NCI-H2107 (cell line): ENCODE measurements at places on chromosomes 2 and 18.
A peak's percentile ranks its signal among the peaks of the same experiment; 100 is the strongest.

GRCh38 chr18:49910986-49911385 lies 97.7 kb upstream of the ACAA2 start:
- no peak for DNase-seq

- no peak for DNase-seq
Measured at GRCh38 chr2:40173276-40173675, 278.6 kb downstream of the SLC8A1 start.

DNA sequence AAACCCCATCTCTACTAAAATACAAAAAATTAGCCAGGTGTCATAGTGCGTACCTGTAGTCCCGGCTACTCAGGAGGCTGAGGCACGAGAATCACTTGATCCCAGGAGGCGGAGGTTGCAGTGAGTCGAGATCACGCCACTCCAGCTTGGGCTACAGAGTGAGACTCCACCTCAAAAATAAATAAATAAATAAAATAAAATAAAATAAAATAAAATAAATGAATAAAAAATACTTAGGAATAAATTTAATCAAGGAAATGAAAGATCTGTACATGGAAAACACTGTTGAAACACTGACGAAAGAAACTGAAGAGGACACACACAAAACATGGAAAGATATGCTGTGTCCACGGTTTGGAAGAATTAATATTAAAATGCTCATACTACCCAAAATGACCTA lies 56.5 kb upstream of the ASPRV1 start:
- no peak for DNase-seq

- DNase-seq: no peak
Measured at GRCh38 chr2:121480826-121481225, 49.9 kb upstream of the RNU4ATAC start.

DNA sequence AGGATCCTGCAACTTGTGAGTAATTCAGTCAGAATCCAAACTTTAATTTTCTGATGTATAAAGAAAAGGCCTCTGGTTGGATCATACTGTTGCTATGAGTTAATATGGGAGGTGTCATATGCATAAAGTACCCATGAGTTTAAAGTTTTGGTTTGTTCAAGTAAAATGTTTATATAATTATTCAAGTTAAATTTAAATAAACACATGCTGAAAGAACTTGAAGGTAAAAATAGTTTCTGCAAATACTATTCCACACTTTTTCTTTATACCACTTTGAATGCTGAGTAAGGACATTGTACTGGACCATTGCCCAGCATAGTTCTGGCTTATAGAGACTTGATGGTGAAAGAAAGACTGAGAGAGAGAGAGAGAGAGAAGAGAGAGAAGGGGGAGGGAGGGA lies 30.7 kb downstream of the PKP4 start:
- DNase-seq: no peak

- no peak for DNase-seq
Measured at GRCh38 chr2:130351711-130352110, 4.1 kb upstream of the PTPN18 start.

- no peak for DNase-seq
Measured at GRCh38 chr2:133026536-133027177, 356.7 kb upstream of the LYPD1 start.

DNA sequence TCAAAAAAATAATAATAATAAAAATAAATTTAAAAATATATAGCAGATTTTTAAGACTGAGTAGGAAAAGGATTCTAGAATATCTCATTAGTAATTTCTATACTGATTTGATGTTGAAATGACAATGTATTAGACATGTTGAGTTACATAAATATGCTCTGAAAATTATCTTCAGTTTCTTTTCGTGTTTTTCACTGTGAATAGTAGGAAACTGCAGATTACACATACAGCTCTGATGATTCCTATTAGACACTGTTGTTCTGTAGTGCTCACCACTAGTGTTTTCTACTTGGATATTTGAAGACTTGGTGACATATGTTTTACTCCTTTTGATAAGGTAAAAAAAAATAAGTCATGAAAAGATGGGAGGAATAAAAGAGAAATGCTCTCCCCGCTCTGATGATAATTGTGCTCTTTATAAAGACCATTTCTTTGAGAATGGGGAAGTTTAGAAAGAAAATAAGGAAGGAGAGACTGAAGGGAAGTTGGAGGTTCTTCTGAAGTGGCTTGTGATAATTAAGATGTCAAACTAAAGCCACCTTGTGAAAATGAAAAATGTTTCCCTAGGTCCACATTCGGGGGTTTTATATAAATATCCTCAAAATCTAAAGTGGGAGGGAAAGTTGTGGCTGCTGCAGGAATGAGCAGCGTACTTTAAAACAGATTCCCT lies 52.9 kb downstream of the SLC9A2 start:
- DNase-seq: no peak

GRCh38 chr2:73972846-73973245 lies 11.9 kb upstream of the TET3 start:
- no peak for DNase-seq

GRCh38 chr2:158955842-158956365 lies 12.5 kb upstream of the TANC1 start:
- DNase-seq: no peak

- DNase-seq: no peak
Measured at GRCh38 chr2:44804406-44805265, 136.9 kb upstream of the SIX3 start.

DNA sequence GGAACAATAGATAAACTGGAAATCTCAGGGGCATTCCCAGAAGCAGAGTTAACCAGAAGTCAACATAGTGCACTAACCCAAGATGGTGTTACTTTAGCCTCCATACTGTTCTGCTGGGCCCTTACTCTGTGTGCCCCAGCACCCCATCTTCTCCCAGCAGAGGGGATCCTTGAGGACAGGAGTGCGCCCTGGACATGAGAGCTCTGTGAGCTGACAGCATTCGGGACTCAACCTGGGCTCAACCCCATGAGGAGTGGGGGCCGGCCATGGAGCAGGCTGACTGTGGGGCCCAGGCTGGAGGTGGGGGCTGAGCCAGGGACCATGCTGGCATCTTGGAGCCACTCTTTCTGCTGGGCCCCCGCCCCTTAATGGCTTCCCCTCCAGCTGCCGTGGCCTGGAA lies 156.3 kb upstream of the HS6ST1 start:
- DNase-seq: no peak

DNA sequence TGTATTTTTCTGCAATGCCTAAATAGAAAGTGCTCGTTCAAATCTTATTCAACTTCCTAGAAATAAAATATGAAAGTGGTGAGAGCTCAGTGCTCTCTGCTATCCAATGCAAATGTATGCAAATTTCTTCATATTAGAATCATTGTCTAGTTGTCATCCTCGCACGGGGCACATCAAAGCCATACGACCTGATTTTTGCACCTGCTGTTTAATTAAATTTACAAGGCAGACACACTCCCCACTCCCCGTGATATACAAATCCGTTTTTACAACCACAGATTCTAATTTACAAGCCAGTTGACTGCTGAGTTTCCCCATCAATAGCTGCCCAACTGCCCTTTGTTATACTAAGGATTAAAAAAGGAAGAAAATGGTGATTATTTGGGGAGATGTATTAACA lies 284.6 kb downstream of the RNF144A start:
- DNase-seq: no peak

DNA sequence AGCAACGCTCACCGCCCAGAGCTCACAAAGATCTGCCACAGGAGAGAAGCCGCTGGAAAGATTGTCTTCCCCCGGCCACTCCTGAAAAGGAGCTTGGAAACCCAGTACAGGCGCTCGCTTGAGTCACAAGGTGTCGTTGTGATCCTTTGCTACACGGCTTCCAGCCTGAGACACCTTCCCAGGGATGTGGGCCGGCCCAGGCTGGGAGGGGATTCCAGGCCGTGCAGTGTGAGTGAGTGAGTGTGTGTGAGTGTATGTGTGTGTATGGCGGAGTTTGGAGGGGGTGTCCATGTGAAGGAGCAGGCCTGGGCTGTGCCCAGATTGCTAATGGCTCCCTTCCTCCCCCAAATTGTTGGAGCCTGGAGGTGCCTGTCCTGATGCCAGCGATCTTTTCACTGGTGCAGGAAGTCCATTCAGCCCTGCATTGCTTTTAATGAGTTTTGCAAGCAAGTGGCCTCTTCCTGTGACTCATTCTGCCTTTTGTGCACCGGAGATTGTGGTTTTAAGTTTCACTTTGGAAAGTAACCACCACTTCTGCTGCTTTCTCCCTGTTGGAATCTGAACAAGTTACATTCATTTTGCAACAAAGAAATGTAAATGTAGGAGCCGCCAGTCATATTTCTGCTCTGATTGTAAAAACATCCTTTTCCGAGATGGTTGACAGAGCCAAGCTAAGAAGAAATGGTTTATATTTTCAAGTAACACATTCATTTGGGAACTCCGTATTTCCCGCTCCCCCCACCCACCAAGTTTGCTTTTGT lies 83.7 kb downstream of the LPIN1 start:
- peak; percentile 86 for DNase-seq

GRCh38 chr2:204737296-204737695 lies 192.0 kb downstream of the PARD3B start:
- DNase-seq: no peak

- no peak for DNase-seq
Measured at GRCh38 chr2:167543721-167544120, 655.4 kb downstream of the XIRP2 start.

GRCh38 chr2:219010162-219010756 lies 17.0 kb upstream of the CRYBA2 start:
- DNase-seq: no peak

- no peak for DNase-seq
Measured at GRCh38 chr2:104788742-104789455, 65.0 kb upstream of the POU3F3 start.

- no peak for DNase-seq
Measured at GRCh38 chr2:31937741-31938140, 73.1 kb downstream of the MEMO1 start.

DNA sequence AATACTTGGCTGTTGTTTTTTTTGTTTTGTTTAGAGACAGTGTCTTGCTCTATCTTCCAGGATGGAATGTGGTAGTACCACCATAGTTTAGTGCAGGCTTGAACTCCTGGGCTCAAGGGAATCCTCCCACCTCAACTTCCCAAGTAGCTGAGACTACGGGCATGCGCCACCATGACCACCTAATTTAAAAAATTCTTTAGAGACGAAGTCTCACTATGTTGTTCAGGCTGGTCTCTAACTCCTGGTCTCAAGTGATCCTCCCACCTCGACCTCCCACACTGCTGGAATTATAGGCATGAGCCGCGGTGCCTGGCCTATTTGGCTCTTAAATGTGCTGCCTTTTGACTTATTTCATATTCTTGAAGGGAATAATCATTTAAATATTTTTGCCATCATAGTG lies 60.1 kb downstream of the PTPN4 start:
- no peak for DNase-seq

GRCh38 chr2:227450311-227450841 lies 21.6 kb upstream of the AGFG1 start:
- DNase-seq: no peak
